ENCODE measurements at places on chromosomes 11 and 22.

GRCh38 chr11:118287006-118287405 is 17.5 kb upstream of the CD3E start:
- DNase-seq, result no peak

DNA sequence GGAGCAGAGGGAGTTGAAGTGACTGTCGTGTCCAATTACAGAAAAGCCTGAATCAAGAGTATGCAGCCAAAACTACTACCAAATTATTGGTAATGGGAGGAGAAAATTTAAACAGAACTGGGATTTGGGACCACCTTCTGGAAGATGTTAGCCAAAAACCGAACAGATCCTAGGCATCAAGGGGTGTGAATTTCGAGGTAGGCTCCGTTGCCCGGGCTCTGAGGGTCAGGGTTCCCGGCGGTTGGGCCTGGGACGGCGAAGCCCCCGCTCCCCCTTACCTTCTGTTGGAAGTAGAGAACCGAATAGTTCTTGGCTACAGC is 313 bp downstream of the PRCP start:
- DNase-seq, result no peak

DNA sequence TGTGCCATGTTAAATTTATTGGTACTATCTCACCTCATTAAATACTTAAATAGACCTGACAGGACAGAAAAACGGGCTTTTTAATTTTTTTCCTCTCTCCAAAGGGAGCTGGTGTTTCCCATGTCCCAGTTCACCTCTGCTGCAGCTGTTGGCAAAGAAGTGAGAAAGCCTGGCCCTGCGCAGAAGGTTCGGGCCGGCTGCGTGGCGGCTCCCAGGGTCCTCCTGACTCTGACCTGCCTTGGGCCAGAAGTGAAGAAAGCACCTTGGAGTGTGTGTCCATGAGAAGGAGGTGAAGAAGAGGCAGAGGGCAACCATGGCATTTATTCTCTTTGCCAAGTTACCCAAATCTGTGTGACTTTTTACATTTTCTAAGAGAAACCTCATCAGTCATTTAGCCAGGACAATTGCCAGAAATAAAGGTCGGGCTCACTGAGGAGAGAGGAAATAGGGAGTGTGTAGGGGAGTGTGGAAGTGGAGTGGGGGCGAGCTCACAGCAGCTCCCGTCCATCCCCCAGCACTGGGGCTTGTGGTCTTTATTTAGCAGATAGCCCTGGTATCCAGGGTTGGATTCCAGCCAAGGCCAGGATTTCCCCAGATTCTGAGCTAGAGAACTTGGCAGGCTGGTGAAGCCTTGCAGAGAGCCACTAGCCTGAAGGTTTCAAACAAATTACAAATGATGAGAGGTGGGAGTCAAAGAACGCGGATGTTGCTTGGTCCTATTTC is 102.4 kb upstream of the CADM1 start:
- DNase-seq, result peak; percentile 66

DNA sequence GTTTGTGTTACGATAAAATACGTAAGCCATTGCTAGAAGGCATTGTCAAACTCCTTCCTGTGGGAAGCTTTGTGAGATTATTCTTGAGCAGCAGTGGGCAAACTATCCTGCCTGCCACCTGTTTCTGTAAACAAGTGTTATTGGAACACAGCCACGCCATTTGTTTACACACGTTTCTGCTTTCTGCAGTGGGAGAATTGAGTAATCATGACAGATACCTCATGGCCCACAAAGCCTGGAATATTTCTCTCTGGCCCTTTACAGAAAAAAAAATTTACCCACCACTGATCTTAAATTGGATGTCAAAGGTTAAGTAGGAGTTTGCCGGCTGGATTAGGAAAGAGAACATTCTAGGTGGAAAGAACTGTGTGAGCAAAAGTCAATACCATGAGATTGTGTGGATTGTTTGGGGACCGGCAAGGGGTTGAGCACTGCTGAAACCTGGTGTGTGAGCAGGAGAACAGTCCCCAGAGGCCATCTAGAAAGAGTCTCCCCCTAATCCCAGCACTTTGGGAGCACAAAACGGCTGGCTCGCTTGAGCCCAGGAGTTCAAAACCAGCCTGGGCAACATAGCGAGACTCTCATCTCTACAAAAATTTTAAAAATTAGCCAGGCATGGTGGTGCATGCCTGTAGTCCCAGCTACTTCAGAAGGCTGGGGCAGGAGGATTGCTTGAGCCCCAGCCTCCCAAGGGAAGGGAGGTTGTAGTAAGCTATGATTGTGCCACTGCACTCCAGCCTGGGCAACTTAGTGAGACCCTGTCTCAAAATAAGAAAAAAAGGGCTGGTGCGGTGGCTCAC is 6.0 kb upstream of the PLA2G6 start:
- DNase-seq, result no peak

- peak; percentile 27 for DNase-seq
Measured at GRCh38 chr22:20319041-20319744, 667 bp downstream of the DGCR6L start.

DNA sequence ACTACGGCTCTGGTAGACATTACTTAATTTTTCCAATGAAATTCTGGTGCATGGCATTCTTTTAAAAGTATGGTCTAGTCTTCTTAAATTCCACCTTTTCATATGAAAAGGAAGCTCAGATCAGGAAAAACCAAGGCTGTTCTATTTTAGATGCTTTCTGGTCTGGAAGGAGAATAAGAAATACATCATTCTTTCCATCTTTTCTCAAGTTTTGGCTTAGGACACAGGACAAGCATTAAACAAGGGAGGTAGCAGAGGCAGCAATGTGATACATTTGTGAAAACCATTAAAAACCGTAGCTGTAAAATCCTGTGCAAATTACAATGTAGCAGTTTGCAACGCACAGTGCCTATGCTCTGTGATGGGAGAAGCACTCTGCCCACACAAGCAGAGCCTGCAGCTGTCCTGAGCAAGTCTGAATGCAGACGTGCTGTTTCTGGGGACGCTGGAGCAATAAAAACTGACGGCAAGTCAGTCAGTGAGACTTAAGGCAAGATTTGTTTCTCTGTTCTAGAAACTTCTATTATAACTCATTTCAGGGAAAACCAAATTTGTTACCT is 23.7 kb downstream of the NAP1L4 start:
- DNase-seq, result no peak

GRCh38 chr11:33017478-33017877 is 1.8 kb downstream of the DEPDC7 start:
- DNase-seq, result no peak

DNA sequence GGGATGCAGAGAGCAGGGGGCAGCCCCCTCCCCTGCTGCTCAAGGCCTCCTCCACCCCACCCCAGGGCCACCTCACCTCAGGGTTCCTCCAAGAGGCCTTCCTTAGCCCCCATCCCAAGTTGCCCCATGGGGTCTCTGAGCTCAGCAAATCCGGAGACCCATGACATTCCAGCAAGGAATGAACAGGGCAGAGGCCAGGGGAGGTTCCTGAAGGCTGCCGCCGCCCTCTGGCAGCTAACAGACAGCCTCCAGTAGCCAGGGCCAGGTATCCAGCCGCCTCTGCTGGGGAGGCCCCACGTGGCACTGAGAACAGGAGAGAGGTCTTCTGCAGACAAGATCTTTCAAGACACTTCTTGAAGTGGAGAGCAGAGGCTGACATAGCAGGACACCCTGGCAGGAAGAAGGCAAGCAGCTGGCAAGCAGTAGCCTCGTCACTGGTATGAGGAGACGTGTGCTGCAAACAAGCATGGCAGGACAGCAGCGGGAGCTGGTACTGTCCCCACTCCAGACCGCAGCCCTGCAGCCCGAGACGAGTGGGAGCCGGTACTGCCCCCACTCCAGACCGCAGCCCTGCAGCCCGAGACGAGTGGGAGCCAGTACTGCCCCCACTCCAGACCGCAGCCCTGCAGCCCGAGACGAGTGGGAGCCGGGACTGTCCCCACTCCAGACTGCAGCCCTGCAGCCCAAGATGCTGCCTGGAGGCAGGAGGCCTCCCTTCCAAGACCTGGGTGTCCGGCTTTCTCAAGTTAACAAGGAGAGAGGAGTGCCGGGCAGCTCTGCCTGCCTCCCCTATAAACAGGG is 190.6 kb downstream of the IGLL1 start:
- DNase-seq, result no peak

GRCh38 chr11:27837895-27838563 is 137.8 kb upstream of the BDNF start:
- no peak for DNase-seq

- no peak for DNase-seq
Measured at GRCh38 chr11:4921796-4922195, 2.3 kb downstream of the OR51G1 start.

DNA sequence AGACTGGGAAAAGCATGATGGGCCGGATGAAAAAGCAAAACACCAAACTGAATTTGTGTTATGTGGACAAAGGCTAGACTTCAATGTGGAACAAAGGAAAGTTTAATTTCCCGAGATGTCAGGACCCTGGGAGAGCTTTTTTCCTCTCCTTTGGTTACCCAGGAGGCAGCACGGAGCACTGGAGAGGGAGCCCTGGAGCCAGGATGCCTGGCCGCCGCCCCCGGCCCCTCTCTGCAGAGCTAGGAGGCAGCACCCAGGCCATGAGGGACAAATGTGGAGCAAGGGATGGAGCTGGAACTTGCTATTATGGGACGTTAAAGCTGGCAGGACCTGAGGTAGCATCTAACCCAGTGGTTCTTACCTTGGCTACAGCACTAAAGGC is 108.9 kb downstream of the MORC2 start:
- no peak for DNase-seq

DNA sequence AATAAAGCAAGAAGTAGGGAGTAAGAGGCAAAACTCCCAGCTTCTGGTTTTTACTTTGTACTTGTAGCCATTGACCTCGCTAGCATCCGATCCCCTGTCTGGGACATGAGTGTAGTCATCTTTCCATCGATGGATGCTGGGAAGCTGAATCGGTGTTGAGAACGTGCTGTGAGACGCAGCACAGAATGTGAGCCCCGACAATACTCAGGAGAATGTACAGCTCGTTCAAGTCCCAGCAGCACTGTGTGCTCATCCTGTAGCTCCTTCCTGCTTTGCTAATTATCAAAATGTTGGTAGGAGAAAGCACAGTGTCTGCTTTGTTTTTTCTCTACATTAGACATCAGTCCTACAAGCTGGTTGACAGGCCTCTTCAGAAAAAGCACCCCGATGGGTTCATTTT is 56.6 kb downstream of the JAM3 start:
- DNase-seq, result no peak

- DNase-seq, result no peak
Measured at GRCh38 chr11:36053862-36054261, 110.0 kb downstream of the LDLRAD3 start.

- no peak for DNase-seq
Measured at GRCh38 chr22:39661842-39662685, 91.5 kb downstream of the CACNA1I start.

DNA sequence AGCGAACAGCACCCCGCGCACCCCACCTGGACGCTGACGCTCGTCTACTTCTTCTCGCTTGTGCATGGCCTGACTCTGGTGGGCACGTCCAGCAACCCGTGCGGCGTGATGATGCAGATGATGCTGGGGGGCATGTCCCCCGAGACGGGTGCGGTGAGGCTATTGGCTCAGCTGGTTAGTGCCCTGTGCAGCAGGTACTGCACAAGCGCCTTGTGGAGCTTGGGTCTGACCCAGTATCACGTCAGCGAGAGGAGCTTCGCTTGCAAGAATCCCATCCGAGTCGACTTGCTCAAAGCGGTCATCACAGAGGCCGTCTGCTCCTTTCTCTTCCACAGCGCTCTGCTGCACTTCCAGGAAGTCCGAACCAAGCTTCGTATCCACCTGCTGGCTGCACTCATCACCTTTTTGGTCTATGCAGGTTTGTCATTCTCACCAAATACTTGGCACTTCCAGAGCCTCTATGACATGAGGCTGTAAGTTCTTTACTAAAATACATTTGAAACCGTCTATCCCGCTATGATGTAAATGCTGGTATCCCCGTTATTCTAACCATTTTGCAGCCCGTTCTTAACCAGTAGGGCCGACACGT is 535 bp downstream of the AQP11 start:
- peak; percentile 76 for DNase-seq

- DNase-seq, result no peak
Measured at GRCh38 chr22:37731804-37732471, 35.1 kb downstream of the TRIOBP start.

DNA sequence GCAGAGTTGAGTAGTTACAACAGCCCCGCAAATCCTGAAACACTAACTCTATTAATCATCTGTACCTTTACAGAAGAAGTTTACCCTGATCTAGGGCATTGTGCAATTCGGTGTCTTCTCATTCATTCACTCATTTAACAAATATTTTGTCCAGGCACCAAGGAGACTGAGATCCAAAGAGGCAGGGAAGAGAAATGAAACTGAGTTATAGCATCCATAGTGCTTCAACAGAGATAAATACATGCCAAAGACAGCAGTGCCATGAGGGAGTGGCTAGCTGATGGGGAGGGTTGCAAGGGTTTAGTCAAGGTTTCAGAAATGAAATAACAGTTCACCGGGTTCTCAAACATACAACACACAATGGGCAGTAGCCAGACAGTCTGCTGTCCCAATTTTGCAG is 40.2 kb upstream of the MTNR1B start:
- no peak for DNase-seq

DNA sequence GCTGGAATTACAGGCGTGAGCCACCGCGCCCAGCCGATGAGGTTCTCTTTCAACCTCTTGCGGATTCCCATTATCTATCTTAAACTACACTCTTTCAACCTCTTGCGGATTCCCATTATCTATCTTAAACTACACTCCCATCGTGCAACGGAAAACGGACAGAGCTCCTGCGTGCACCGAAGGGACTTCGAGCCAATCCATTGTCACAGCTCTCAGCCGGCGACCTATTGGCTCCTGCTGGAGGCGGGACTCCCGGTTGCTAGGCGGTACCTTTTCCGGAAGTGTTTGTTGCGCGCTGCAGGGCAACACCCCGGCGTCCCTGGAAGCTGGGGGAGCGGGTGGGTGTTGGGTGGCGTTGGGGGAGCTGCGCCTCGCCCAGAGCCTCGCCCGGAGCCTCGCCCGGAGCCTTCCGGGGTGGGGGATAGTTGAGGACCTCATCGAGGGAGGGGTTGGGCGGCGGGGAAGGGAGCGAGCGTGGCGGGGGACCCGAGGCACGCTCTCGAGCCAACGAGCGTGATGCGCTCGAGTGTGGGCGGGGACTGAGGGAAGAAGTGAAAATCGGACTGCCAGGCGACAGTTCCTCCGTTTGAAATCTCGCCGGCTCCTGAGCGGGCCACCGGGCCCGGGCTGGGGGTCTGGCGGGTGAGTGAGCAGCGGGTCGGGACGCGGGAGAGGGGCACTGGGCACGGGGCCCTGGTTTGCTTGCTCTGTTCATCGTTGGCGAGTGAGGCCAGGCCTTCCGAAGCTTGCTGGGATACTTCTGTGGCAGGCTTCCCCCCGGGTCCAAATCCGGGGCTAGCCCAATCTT is at the start of gene CEP164:
CEP164 (plus strand) TSS at position 288 of the 808 bp plus-strand sequence. CDS start 10,733 bp downstream, outside the sequence.
- DNase-seq, result peak; percentile 97

GRCh38 chr11:37502202-37502601 is 904.2 kb upstream of the RAG2 start:
- DNase-seq, result no peak

- DNase-seq, result no peak
Measured at GRCh38 chr11:1810761-1811160, 24.0 kb upstream of the SYT8 start.

GRCh38 chr22:22113701-22114100 is 130.9 kb upstream of the VPREB1 start:
- no peak for DNase-seq

GRCh38 chr11:63841554-63841953 is 2.6 kb downstream of the MARK2 start:
- no peak for DNase-seq

All from adrenal gland (tissue), 19 donors.